Renal pelvis (tissue), 12 donors: ENCODE measurements at places on chromosomes 4 and X. TPM values are rescaled to one million over a fixed set of nuclear protein-coding genes. Genes with fewer than 3 reads are reported as not detected.

FHDC1 gene
- 5.2 TPM for polyA plus RNA-seq

TCEAL3 gene
- 31.7 TPM for polyA plus RNA-seq

GRCh38 chr4:79897174-79897573 lies 175.9 kb downstream of the ANTXR2 start:
- no peak for DNase-seq

GLUD2 gene
- polyA plus RNA-seq = 6.4 TPM

DNA sequence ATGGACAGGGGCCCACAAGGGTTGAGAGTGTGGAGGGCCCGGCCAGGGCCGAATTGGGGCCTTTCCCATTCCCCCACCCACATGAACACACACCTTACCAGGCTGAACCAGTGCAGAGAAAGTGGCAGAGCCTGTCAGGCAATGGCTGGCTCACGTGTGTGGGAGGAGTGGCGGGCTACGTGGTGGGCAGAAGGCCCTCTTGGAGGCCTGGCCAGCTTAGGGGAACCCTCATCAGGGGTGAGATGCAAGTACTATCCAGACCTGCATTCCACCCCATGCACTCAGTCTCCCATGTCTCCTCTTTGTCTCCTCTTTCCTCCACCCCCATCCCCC lies 965 bp downstream of the TCEAL4 start:
- DNase-seq = no peak

GRCh38 chr4:169100670-169101101 lies 90.6 kb upstream of the CBR4 start:
- DNase-seq = no peak

SULT1B1 gene
- polyA plus RNA-seq = 0.89 TPM

DNA sequence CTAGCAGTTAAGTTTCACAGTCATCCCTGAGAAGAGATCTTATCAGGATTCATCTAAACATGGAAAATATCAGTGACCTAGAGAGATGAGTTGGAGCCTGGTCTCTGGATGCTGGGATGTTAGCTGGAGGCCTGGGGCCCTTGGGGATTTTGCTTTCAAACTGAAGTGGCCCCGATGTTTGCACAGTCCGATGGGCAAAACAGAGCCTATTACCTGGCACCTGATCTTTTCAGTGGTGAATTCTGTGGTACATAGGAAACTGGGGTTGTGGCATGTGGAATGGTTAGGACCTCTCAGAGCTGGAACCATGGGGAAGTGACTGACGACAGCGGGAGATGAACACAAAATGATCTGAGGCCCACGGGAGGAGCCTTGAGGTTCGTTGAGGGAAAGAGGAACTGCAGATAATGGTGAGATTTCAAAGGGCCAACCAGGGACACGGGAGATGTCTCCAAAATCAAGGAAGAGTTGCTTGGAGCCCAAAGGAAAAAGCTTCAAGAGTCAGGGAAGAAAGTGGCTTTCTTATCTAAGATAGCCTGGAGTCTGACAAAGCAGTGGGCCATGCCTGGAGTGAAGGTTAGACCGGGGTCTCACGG lies 17.8 kb upstream of the TENM3 start:
- no peak for DNase-seq

- no peak for DNase-seq
Observed at GRCh38 chr4:6991771-6992557, 51.2 kb upstream of the TADA2B start.

DNA sequence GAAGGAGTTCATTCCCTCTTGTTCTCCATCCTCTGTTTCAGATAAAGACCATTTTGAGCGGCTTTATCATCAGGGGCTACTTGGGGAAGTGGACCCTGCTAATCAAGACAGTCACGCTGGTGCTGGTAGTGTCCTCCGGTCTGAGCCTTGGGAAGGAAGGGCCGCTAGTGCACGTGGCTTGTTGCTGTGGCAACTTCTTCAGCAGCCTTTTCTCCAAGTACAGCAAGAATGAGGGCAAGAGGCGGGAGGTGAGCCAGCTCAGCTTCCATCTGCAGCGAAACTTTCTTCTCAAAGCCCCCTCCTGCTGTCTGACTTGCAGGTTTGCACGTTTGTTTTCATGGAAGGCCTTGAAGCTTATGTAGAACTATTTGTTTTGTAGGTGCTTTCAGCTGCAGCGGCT lies 49.5 kb downstream of the CLCN4 start:
- DNase-seq = no peak

- peak; percentile 14 for DNase-seq
Observed at GRCh38 chrX:135484641-135485289, 35.7 kb upstream of the INTS6L start.

DNA sequence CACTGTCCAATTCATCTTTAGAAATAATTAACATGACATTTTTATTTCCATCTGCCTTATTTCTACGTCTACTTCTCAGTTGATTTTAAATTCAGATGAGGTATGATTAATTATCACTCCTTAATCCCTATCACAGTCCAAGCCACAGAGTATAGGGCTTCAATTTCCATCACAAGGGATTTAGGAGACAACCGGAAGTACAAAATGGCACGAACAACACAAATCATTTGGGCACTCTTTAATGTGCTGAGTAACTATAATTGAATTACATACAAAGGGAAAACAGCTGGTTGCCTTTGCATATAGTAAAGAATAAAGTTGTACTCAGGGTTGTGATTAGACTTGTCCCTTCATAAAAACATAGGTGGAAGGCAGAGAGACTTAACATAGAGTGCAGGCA lies 290.4 kb upstream of the MAGEB16 start:
- peak; percentile 16 for DNase-seq

- DNase-seq = no peak
Observed at GRCh38 chr4:152981278-152981677, 45.2 kb downstream of the FHDC1 start.

DNA sequence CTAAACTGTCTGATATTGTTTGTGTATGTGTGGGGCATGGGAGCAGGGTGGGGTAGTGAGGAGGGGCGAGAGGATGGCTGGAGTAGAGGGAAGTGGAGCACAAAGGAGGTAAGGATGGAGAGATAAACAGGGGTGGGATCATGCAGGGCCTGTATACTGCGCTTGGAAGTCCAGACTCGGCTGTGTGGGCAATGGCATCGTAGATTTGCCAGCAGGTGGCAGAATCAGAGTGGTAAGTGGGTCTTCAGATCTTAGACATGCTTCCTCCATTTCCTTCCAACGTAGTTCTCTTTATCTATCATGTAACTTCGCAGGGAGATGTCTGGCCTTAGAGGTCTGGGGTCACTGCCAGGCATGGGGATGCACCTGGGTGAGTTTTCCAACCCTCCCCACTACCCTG lies 155.5 kb downstream of the PDGFRA start:
- DNase-seq = no peak

DNA sequence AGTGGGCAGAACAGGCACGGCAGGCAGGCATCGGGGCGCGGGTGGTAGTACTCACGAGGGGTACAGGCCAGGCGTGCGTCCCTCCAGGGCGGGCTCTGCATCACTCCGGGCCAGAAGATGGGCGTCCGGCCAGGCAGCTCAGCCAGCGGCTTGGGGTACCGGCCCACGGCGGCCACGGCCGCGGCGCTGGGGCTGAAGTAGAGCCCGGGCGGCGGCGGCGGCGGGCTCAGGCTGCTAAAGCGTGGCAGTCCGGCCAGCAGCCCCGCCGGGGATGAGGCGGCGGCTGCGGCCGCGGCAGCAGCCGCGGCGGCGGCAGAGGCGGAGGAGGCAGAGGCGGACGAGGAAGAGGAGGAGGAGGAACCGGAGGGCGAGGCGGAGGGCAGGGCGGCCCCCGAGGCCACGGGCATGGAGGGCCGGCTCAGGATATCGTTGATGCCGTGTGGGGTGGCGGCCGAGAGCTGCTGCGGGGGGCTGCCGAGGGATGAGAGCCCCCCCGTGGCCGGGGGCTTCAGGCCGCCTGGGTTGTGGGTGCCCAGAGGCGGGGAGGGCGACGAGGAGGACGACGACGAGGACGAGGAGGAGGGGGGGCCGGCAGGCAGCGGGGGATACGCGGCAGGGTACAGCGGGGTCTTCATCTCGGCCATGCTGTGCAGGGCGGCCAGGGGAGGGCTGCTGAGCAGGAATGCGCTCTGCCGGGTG lies 1.4 kb downstream of the NKX6-1 start:
- no peak for DNase-seq

FGFBP1 gene
- 0.06 TPM for polyA plus RNA-seq

- no peak for DNase-seq
Observed at GRCh38 chr4:92791871-92792440, 488.2 kb downstream of the GRID2 start.

CFI gene
- polyA plus RNA-seq = 75.2 TPM

DNA sequence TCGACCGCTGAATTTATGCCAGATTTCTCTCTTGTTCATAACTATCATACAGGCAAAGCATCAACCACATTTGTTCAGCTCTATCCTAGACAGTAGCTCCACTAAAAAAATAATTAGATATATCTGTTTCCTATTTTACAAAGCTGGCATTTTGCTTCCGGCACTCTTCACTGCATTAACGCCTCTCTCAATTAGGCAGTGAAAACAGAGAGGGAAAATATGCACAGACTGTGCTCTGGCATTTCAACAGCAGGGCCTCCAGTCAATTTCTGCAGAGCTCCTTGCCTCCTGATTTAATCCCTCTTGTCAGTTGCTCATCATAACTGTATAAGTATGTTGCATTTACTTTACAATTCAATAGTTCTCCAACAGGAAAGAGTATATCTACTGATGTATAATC lies 666.9 kb upstream of the INTU start:
- no peak for DNase-seq

- DNase-seq = no peak
Observed at GRCh38 chr4:37400241-37400881, 155.8 kb downstream of the NWD2 start.

SSX3 gene
- polyA plus RNA-seq = not detected

- no peak for DNase-seq
Observed at GRCh38 chrX:134241960-134242619, 5.1 kb downstream of the CCDC160 start.

GRCh38 chr4:118918388-118918787 lies 29.7 kb downstream of the SYNPO2 start:
- peak; percentile 45 for DNase-seq

- DNase-seq = no peak
Observed at GRCh38 chrX:28876408-28876807, 289.2 kb downstream of the IL1RAPL1 start.

FGA gene
- polyA plus RNA-seq = 0.95 TPM

GRCh38 chr4:85707611-85708010 lies 232.7 kb downstream of the ARHGAP24 start:
- no peak for DNase-seq

DNA sequence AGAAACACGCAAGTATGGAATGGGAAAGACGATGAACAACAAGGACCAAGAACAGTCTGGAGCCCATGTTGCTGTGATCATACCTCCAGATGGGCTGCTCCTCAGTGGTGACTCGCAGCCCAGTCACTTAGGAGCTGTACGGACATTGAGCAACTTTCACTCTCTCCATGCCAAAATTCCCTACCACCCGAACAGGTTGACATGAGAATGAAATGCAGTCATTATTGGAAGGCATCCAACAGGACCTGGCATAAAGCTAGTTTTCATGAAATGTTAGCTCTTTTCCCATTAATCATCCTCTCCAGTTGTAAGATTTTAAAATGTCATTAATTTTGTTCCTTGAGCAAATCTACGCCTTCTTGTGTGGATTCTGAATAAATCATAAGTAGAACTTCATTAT lies 82.7 kb upstream of the GPM6B start:
- DNase-seq = no peak

CDX4 gene
- not detected for polyA plus RNA-seq

GRCh38 chr4:163263606-163264005 lies 68.8 kb downstream of the NPY1R start:
- no peak for DNase-seq

- no peak for DNase-seq
Observed at GRCh38 chr4:144402999-144403398, 243.0 kb upstream of the HHIP start.

LPAR4 gene
- polyA plus RNA-seq = 14.6 TPM

- no peak for DNase-seq
Observed at GRCh38 chr4:31291238-31291637, 571.1 kb downstream of the PCDH7 start.

HS6ST2 gene
- 22.2 TPM for polyA plus RNA-seq

GRCh38 chrX:47198687-47199080 lies 5.1 kb downstream of the UBA1 start:
- no peak for DNase-seq

GRCh38 chr4:7173841-7174449 lies 18.4 kb upstream of the SORCS2 start:
- no peak for DNase-seq

HNRNPD gene
- 516 TPM for polyA plus RNA-seq

MAGEB1 gene
- not detected for polyA plus RNA-seq

PARM1 gene
- polyA plus RNA-seq = 56.9 TPM

KCNE5 gene
- polyA plus RNA-seq = 6.5 TPM

- DNase-seq = no peak
Observed at GRCh38 chrX:107845625-107846024, 20.0 kb downstream of the MID2 start.

CENPI gene
- polyA plus RNA-seq = 8.4 TPM

- DNase-seq = no peak
Observed at GRCh38 chr4:153241295-153241694, 37.1 kb downstream of the TRIM2 start.

GRCh38 chrX:136176399-136176825 lies 29.1 kb downstream of the FHL1 start:
- no peak for DNase-seq

- no peak for DNase-seq
Observed at GRCh38 chrX:16207634-16208033, 40.4 kb downstream of the MAGEB17 start.

CTAG1A gene
- polyA plus RNA-seq = not detected

DNA sequence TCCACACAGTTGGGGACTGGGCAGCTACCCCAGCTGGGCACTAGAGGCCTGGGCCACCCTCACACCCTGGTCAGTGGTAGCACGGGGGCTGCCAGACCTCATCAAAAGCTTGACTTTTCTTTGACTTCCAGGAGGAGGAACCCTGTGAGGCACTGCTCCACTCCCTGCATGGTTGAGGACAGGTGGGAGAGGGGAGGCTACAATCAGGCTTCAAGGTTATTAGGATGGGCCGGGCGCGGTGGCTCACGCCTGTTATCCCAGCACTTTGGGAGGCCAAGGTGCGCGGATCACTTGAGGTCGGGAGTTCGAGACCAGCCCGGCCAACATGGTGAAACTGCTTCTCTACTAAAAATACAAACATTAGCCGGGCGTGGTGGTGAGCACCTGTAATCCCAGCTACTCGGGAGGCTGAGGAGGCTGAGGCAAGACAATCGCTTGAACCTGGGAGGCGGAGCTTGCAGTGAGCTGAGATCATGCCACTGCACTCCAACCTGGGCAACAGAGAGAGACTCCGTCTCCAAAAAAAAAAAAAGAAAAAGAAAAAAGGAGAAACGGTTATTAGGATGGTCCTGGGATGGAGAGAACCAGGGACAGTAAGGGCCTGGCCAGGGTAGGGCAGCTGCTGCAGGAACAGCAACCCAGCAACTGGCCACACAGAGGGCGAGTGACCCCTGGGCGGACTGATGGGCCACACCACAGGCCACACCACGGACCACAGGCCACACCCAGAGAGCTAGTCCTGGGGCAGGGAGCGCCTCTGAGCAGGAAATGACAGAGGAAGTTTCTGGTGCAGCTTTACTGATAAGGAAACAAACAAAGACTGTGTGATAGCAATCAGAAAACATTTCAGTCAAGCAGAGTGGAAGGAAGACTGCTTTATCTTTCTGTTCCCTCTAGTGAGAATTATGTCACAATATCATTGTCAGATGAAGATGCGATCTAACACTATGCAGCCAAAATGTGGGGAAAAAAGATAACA lies 20.5 kb upstream of the OPN1LW start:
- DNase-seq = no peak
